ENCODE measurements at places on chromosomes 12 and 14.
A peak's percentile ranks its signal among the peaks of the same experiment; 100 is the strongest.

GRCh38 chr12:96248136-96248931 lies 54.2 kb downstream of the ELK3 start:
- no peak for DNase-seq

GRCh38 chr12:90111791-90112580 lies 403.3 kb upstream of the ATP2B1 start:
- no peak for DNase-seq

GRCh38 chr14:34329301-34329700 lies 132.7 kb downstream of the SPTSSA start:
- DNase-seq: no peak

GRCh38 chr14:91545946-91546716 lies 36.0 kb upstream of the PPP4R3A start:
- no peak for DNase-seq

GRCh38 chr12:58888131-58888783 lies 32.0 kb downstream of the LRIG3 start:
- DNase-seq: no peak

GRCh38 chr12:6792522-6793201 lies 3.3 kb downstream of the CD4 start:
- no peak for DNase-seq

- DNase-seq: peak; percentile 56
Measured at GRCh38 chr14:32896979-32897697, 41.5 kb upstream of the NPAS3 start.

DNA sequence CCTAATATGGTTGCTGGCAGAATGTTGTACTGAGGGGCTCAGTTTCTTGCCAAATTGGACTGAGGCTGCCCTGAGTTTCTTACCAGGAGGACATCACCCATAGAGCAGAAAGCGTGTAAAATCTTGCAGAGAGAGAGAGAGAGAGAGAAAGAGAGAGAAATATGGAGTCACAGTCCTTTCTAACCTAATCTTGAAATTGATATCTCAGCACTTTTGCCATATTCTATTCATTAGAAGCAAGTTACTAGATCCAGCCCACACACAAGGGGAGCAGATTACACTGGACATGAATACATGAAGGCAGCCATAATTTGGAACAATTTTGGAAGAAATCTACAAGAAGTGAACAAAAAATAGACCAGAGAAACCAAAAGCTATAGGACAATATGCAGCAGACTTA lies 4.1 kb upstream of the CD163L1 start:
- no peak for DNase-seq

- no peak for DNase-seq
Measured at GRCh38 chr12:121783766-121784165, 9.7 kb downstream of the RHOF start.

DNA sequence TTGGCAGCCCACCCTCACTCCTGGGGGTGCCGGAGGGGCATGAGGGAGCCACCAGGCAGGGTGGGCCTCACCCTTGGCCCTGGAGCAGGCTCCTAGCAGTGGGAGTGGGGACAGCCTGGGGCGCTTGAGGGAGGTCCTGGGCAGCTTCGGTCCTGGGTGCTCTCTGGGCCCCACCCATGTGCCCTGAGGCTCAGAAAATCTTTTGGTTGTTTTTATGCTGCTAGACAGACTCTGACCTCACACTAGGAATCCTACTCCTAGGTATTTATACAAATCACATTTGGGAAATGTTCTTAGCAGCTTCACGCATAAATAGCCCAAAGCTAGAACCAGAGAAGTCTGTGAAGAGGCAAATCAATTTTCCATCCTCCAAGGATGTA lies 10.9 kb upstream of the ULK1 start:
- no peak for DNase-seq

- no peak for DNase-seq
Measured at GRCh38 chr14:85752175-85752574, 222.2 kb downstream of the FLRT2 start.

DNA sequence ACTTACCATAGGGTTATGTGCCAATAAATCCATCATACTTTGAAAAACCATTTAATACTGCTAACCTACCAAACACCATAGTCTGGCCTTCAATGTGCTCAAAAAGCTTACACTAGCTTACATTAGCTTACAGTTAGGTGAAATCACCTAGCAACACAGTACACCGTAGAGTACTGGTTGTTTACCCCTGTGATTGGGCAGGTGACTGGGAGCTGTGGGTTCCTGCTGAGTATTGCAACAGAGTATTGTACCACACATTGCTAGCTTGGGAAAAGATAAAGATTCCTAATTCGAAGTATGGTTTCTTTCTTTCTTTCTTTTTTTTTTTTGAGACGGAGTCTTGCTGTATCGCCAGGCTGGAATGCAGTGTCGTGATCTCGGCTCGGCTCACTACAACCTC lies 5.6 kb downstream of the ATP5MC2 start:
- no peak for DNase-seq

GRCh38 chr14:35292770-35293561 lies 784 bp downstream of the PSMA6 start:
- no peak for DNase-seq

DNA sequence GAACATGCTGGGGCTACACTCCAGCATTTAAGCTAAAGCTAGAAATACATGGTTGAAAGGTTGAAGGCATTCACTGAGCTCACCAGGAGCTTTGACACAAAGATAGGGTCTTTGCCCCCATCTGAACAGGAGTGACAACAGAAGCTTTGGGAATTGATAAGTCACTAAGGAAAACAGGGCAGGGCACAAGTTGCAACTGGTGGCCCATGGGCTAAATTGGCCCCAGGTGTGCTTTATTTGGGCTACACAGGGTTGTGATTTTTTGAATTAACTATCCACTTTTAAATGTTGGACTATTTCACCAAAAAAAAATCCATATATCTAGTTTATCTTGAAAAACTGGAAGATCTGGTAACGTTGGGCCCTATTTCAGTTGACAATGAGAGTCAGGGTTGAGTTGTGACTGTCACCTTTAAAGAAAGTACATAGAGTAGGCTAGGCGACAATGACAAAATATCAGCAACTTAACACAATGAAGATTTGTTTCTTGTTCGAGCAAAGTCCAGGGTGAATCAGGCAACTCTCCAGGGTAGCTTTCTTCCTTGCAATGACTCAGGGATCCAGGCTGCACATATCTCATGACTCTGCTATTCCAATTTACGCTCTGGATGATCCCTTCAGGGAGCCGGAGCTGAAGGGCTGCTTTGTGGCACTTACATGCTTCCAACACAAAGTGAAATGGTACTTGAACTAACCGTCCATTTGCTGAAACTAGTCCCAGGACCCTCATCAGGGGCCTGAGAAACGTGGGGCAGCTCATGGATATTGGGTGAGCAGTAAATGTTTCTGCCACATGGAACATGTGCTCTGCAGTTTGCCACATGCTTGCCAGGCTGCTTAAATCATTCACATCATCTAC lies 13.3 kb upstream of the EIF4B start:
- peak; percentile 41 for DNase-seq

GRCh38 chr14:51638071-51638944 lies 13.4 kb upstream of the FRMD6 start:
- peak; percentile 61 for DNase-seq

DNA sequence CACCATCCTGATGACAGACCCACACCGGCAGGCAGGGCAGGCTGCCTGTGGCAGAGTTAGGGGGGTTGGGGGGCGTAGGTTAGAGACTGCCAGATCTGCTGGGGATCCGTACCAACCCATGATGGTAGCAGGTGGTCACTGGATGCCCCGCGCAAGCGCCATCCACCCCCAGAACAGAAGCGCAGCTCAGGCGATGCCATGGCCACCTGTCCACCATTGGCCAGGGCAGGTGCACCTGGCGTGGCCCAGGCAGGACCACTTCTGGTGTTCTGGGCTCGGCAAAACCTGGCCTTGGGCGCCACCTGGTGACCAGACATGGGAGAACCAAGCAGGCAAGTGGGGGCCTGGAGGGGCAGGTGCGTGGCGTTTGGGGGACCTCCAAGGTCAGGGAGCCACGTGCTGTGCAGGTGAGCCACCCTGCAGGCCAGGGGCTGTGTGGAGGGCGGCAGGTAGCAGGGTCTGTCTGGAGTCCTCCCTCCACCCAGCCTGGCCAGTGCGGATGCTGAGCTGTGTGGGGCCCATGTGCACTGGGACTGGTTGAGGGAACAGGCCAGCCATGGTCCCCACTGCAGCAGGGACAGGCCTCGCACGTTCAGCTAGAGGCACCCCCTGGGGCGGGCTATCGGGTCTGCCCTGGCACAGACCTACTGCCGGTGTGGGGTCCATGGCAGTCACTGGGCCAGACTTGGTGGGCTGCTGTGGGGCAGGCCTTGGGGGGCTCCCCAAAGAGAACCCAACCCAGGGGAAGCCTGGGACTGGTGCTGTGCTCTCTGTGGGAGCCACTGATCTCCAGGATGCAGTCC lies 15.6 kb downstream of the BAG5 start:
- peak; percentile 44 for DNase-seq

DNA sequence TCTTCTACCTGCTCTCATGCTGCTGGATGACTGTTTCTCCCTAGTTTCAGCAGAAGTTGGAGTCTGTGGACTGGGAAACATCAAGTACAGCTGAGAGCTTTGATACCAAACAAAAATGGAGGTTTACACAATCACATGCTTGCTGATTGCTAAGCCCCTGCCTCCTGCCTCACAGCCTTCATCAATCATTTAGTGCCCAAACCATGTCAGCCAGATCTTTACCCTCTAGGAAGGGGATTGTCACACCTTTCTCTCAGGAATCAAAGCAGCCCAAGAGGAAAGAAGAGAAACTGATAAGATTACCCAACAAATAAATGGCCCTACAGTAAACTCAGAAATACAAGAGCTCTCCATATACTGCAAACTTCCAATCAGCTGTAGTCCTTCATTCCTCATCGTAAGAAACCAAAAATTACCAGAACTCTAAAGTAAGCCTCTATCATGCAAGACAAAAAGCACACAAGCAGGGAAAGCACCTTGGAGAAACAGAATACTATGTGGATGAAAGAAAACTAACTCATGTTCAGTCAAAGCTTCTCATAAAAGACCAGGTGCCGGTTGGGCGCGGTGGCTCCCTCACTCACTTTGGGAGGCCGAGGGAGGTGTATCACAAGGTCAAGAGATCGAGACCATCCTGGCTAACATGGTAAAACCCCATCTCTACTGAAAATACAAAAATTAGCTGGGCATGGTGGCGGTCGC lies 63.6 kb upstream of the RESF1 start:
- DNase-seq: no peak

- DNase-seq: no peak
Measured at GRCh38 chr12:63457428-63457827, 210.9 kb downstream of the DPY19L2 start.

GRCh38 chr12:114254998-114255397 lies 150.9 kb downstream of the TBX5 start:
- DNase-seq: no peak

DNA sequence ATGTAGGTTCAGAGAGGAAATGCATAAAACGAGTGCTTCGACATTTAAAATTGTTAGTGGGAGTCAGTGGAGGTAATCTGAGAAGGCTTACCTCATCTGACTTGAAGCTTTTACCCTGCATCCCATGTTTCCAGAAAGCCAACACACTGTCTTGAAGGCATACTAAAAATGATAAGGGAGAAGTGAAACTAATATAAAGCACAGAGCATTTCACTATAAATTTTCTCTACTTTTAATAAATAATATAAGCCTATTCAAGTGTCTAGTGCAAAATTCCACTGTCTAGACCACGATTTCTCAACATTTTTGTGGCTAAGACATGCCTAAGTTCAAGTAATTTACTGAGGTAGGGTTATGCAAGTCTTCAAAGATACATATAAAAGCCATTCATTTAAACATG lies 29.1 kb upstream of the CDKL1 start:
- DNase-seq: peak; percentile 21

GRCh38 chr14:102923201-102923924 lies 900 bp downstream of the AMN start:
- DNase-seq: no peak

- no peak for DNase-seq
Measured at GRCh38 chr14:90452366-90452765, 55.5 kb downstream of the CALM1 start.

GRCh38 chr14:65296402-65296801 lies 116.1 kb upstream of the FUT8 start:
- no peak for DNase-seq

- DNase-seq: no peak
Measured at GRCh38 chr12:94649349-94650142, 811 bp downstream of the TMCC3 start.

- peak; percentile 17 for DNase-seq
Measured at GRCh38 chr14:67973436-67973835, 153.9 kb downstream of the RAD51B start.

DNA sequence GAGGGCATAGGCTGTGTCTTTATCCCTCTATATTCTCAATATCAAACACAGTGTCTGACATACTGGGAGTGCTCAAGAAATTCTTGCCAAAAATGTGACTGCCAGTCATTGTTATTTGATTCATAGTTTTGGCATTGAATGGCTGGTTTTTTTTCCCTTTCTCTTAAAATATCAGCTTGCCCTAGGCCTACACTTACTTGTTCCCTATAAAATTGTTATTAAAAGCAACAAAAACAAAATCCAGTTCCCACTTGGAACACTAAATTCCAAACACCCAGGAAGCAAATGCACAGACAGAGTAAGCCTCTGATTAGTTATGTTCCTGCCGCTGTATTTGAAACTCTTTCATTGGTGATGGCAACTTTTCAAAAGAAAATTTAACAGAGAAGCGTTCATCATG lies 110.7 kb downstream of the WIF1 start:
- DNase-seq: no peak

DNA sequence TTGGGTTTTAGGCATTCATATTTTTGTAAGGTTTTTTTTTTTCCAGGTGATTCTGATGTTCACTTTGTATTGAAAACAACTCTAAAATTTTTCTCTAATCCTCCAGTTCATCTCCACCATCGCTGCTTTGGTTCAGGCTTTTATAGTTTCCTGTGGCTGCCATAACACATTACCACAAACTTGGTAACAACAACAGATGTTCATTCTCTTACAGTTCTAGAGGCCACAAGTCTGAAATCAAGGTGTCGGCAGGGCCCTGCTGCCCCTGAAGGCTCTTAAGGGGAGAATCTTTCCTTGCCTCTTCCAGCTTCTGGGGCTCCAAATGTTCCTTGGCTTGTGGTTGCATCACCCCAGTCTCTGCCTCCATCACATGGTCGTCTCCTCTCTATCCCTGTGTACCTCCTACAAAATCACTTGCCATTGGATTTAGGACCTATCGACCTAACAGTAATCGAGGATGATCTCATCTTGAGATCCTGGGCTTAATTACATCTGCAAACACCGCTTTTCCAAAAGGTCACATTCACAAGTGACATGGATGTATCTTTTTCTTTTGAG lies 55.2 kb downstream of the PELI2 start:
- peak; percentile 59 for DNase-seq

- no peak for DNase-seq
Measured at GRCh38 chr14:96741151-96741977, 55.8 kb upstream of the VRK1 start.

Data from H4 (cell line).